SJCRH30 (cell line): ENCODE measurements at places on chromosomes 2 and 18.
A peak's percentile ranks its signal among the peaks of the same experiment; 100 is the strongest.

DNA sequence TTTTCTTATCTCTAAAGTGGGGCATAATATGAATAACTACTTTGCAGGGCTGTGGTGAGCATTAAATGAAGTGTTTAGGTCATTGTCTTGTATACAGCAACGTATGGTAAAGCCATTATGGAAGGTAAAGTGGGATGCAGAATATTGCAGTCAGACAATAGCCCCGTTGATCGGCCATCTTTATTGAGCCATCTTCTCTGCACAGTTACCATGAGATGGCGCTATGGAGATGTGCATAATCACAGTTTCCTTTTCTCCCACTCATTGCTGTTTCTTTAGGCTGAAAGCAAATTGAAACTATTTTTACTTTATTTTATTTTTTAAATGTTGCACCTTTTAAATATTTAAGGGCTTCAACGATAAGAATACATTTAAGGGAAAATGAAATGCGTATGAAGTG lies 108.9 kb downstream of the THSD7B start:
- DNase-seq, result peak; percentile 13

- no peak for DNase-seq
Observed at GRCh38 chr2:98294711-98295110, 51.5 kb upstream of the CNGA3 start.

- DNase-seq, result no peak
Observed at GRCh38 chr2:207362716-207363115, 167.0 kb upstream of the CREB1 start.

GRCh38 chr18:74368901-74369705 lies 53.5 kb downstream of the C18orf63 start:
- DNase-seq, result no peak

DNA sequence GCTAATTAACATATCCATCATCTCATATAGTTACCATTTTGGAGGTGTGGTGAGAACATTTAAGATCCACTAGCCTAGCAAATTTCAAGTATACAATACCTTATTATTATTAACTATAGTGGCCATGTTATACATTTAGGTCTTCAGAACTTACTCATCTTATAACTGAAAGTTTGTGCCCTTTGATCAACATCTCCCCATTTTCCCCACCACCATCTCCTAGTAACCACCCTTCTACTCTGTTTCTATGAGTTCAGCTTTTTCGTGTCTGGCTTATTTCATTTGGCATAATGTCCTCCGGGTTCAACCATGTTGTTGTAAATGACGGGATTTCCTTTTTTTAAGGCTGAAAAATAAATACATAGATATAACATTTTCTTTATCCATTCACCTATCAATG lies 15.9 kb downstream of the NEURL3 start:
- no peak for DNase-seq

- DNase-seq, result peak; percentile 51
Observed at GRCh38 chr2:169767243-169767888, 31.3 kb upstream of the SSB start.

- DNase-seq, result peak; percentile 76
Observed at GRCh38 chr2:44886414-44886813, 55.1 kb upstream of the SIX3 start.

DNA sequence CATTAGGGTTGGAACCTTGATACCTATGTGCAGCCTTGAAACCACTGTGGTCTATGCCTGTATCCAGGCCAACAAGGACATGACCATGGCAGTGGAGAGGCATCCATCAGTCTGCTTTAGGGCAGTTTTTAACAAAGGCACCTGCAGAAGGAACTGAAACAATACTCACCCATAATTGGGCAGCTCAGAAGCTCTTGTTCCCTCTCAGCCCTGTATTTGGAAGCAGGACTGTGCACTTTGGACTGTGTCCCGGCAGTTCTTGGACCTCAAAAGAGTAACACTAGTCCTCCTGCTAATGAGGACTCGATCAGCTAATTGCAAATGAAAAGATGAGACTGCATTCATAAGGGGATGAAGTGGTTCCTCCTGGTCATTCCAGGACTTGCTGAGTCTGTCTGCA lies 500.2 kb upstream of the TNP1 start:
- DNase-seq, result no peak

- DNase-seq, result peak; percentile 4
Observed at GRCh38 chr2:167509586-167509985, 621.3 kb downstream of the XIRP2 start.

DNA sequence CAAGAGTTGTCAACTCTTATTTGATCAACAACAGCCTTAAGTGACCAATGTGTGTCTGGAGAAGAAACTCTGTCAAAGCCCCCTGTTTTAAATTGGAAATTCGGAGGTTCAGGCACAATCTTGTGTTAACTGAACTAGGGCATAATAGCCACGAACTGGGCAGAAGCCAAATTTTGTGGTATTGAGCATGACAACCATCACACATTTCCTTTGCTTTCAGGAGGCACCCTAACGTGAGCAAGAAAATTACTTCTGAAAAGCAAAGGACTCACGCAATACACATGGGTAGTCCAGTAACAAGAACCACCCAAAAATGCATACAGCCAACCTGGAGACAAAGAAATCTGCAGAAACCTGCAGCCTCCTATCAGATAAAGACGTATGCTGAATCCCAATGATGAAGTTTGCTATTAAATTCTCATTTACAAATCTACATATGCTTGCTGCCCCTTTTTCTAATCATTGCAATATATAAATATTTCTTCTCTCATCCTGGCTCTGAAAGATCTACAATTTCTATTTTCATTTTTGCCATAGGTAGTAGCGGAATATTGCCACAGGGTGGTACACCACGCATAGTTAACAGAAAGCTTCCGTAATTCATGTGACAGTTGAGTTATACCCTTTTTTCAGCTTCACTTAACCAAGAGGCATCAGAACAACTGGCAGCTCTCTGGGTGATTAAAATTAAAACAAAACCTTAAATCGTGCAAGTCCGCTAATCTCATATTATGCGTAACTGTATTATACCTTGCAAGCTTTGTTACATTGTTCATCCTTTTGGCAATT lies 495.8 kb downstream of the NRXN1 start:
- DNase-seq, result no peak

DNA sequence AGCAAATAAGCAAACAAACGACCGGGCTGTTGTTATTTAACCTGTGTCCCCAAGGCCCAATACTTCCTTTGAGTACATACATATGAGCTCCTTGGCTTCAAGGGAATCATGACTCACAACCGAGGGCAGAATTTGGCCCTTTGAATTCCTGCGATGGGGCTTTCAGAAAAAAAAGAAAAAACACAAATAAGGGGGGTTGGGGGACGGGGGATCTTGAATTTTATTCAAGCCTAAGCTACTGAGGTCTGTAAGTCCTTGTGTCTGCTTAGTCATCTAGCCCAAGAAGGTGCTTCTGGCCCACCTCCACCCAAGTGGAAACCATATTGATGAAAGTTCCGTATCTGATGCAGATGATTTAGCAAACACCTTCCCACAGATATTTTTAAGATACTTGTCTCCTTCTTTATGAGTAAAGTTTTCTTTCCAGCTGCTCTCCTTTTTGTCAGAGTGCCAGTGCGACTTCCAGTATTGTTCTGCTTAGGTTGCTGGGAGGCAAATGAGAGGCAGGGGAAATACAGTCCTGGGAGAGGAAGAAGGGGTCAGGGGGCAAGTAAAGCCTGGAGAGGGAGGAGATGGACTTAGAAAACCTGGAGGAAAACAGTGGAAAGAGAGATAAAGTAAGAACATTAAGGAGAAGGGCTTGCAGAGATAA lies 169.6 kb downstream of the ZEB2 start:
- DNase-seq, result no peak

GRCh38 chr2:47274054-47274782 lies 119.1 kb upstream of the STPG4 start:
- no peak for DNase-seq

GRCh38 chr2:30694286-30695055 lies 112.8 kb downstream of the CAPN13 start:
- no peak for DNase-seq
